ENCODE measurements at places on chromosomes 1 and 21.

GRCh38 chr1:184606786-184607185, 147.9 kb downstream of the EDEM3 start:
- no peak for DNase-seq

GRCh38 chr1:7374563-7375160, 396.4 kb upstream of the VAMP3 start:
- no peak for DNase-seq

DNA sequence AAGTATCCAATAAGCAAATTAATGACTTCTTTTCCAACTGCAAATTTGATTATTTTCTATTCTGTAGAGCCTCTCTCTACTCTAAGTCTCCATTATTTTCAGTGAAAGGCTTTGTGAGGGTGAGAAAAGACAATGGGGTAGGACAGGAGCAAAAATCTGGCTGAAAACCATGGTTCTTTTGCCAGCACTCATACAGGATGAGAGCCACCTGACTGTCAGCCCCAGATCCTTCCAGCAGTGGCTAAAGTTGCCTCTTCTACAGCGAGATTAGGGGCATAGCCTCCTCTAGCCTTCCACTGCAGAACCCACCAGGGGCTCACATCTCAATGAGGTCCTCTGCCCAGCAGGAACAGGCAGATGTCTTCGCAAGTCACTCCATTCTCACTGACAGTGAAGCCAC, 23.7 kb downstream of the NMNAT2 start:
- no peak for DNase-seq

DNA sequence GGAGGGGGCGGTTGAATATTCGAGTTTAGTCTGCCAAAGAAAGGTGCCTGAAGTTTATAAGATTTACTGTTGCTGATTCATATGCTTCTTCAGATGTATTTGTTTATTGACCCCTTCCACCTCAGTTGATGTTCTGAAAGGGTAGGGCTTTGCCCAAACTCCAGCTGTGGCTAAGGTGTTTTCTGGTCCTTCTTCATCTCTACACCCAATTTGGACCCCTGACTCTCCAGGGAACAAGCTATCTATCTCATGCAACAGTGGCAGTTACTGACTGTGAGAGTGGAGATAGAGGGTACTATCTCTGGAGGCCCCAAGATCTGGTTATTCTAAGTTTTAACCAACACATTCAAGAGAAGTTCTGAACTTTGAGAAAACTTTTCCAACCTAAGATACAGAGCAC, 12.6 kb upstream of the ALG14 start:
- no peak for DNase-seq

GRCh38 chr1:74637296-74637695, 36.3 kb downstream of the ERICH3 start:
- DNase-seq = no peak

DNA sequence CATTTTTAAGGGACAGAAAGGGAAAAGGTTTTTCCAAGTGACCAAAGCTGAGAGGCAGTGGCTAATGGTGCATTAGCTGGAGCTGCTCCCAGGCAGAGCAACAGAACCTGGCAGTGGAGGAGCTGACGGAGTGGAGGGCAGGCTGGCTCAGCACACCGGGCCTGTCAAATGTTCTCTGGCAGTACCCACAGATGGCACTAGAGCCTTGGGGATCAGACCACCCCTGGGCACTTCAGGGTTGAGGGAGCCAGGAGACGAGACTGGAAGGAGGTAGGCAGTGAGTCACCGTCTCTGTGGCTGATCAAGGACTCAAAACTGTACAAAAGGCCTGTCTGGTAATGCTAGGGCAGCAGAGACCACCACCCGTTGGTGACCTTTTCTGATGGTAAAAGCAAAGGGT, 121.7 kb upstream of the KIAA0040 start:
- DNase-seq = no peak

GRCh38 chr1:91821126-91821868, 64.7 kb downstream of the TGFBR3 start:
- DNase-seq = no peak

DNA sequence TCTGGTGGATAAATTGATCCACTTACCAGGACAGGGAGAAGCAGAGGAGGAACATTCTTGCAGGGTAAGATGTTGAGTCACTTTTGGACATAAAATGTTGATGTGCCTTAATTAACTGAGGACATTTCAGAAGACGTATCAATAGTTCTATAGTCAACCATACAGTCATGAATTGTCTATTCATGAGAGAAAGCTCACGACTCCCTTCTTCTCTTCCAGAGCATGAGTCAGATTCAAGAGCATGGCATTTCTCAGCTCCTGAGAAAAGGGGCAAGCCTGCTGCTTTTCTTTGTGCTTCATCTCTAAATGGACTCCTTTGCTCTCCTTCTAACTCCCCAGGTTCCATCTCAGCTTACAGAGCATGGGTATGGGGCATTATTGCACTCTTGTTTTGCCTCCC, 55.7 kb downstream of the ADGRL4 start:
- no peak for DNase-seq

- DNase-seq = no peak
These were observed 63.7 kb downstream of the MAP10 start for GRCh38 chr1:232868793-232869491.

GRCh38 chr1:227572752-227573151, 9.4 kb downstream of the ZNF678 start:
- DNase-seq = no peak

DNA sequence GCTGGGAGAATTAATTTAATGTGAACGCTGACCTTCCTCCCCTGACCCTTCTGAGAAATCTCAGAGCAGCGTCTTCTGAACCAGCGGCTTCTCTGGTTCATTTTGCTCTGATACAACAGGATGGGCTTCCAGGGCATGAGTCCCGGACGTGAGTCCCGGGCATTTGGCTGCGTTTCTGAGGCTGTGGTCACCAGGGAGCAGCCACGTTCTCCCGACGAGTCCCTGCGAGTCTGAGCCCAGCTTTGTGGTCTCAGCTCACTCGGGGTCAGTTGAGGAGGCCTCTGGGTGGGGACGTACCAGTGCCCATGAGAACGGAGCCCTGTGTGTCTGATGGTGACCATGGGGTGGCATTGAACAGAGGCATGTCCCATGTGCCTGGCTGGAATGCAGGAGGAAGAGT, 17.7 kb upstream of the OBSCN start:
- DNase-seq = no peak

DNA sequence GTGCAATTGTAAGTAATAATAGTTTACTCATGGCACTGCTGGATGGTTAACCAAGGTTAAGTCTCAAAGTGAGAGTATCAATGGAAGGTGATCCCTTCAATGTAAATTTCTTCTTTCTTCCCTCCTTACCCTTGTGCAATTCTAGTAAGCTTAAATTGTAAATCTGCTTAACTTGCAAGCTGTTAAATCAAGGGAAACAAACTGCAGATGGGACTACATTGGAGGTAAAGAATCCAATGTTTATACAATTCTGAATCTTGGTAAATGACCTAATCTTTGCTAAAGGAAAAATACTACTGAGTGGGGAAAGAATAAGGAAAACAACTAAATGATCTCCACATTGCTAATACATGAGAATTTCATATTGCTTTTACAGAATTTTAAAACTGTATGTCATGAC, 6.7 kb upstream of the CD55 start:
- no peak for DNase-seq

- DNase-seq = no peak
These were observed 177.2 kb downstream of the GRIK1 start for GRCh38 chr21:29762570-29763082.

DNA sequence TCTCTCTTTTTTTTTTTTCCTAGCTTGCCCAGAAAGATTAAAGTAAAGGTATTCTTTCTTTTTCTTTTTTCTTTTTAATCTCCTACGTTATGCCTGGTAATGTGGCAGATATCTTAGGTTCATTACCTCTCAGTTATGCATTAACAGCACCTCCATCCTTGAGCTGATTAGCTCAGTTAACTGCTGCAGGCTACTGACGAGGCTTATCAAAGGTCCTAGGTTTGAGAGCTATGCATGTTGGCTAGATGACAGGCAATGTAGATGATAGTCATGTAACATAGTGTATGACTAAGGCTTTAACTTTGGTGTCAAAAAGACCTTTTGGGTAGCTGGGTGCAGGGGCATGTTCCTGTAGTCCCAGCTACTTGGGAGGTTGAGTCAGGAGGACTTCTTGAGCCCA, 53.7 kb upstream of the CACYBP start:
- no peak for DNase-seq

GRCh38 chr1:18926315-18927081, 24.1 kb upstream of the ALDH4A1 start:
- DNase-seq = peak; percentile 76

- DNase-seq = no peak
These were observed 160.1 kb downstream of the SLC45A1 start for GRCh38 chr1:8477983-8478362.

DNA sequence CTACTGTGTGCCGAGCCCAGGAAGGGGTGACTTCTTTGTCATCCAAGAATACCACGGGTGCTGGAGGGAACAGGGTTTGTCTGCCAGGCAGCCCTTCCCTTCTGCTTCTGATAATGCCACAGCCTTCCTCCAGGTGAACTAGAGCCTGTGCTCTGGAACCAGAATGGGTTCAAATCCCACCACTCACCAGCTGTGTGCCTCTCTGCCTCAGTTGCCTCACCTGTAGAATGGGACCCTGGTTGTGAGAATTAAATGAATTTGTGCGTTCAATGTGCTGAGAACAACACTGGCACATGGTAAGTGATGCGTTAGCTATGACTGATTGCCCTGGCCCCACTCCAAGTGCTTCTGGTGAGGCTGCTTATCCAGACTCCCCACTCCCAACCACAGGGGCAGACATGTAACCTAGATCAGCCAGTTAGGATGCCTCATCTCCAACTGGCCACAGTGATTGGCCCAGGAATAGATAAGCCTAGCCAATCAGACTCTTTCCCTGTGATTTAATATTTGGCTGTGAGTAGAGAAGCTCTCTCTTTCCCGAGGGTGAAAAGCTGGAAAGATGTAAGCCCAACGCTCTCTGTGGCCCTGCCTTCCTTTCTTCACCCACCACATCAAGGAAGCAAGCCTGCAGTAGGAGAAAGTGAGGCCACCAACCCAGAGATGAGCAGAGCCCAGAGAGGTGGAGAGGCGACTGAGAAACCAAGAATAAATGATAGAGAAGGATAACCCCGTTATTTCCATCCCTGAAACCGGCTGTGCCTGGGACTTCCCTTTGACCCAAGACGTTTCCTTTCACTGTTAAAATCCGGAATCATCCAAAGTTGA, 20.8 kb upstream of the LAPTM5 start:
- peak; percentile 44 for DNase-seq

DNA sequence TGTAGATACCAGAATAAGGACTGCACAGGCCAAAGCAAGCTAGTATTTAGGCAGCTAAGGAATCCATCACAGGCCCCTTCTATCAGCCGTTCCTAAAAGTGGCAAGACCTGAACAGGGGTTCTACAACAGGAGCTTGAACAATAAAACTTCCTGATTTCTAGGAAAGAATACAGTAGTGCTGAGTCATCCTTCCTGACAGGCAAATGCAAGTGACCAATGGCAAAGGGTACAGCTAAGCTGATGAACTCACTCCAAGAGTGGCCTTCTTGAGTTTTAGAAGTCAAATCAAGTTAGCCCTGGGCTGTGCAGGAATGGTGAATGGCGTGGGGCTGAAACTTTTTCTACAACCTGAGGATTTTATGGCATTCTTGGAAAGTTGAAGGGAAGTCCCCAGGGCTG, 112.9 kb downstream of the GREM2 start:
- no peak for DNase-seq

DNA sequence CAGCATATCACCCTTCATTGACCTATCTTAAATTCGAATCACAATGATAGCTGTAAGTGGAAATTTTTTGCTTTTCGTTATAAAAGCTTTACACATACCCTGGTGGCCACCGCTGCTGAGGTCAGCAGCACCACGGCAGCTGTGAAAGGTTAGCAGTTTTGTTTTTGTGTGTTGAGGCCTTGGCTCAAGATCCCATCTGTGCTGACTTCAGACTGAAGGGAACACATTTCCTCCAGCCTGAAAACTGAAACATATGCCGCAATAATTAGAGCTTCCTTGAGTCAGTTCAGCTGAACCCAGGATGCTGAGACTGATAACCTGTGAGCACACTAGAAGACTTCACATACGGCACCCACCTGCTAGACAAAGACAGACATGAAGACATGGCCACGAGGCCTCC, 103.0 kb downstream of the SMYD3 start:
- DNase-seq = no peak

DNA sequence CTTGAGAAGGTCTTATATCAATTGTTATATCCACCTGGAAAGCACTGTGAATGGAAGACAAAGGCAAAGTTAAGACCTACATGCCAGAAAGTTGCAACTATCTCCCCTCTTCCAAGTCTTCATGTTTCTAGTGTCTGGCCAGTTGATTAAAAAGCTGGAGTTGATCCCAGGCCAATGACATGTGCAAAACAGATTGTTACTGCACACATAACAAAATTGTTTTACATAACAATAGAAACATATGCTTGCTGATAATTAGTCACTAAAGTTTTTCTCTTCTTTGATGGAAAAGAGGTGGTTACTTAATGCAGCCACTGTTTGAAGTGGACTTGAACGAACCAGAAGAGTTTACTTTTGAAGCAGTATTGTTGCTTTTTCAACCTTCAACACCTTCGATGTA, 158.2 kb downstream of the TGFBR3 start:
- no peak for DNase-seq

GRCh38 chr1:24855474-24855873, 74.6 kb downstream of the RUNX3 start:
- no peak for DNase-seq

GRCh38 chr1:7615138-7615537, 156.0 kb upstream of the VAMP3 start:
- no peak for DNase-seq

DNA sequence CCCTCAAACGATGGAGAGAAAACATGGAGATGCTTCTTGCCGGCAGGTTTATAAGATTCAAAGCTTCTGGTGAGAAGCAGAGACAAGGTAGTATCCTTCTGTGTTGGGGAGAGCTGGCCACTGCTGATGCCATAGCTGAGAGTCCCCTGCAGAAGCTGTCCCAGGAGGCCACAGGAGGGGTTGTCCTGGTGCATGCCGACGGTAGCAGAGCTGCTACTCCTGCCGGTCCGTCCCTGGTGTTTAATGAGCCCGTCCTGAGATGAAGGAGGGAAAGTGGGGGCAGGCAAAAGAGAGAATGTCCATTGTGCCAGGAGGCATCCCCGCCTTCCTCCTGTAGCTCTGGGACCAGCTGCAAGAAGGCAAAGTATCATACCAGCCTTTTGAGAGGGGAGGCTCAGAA, 10.4 kb upstream of the C2CD2 start:
- DNase-seq = no peak

DNA sequence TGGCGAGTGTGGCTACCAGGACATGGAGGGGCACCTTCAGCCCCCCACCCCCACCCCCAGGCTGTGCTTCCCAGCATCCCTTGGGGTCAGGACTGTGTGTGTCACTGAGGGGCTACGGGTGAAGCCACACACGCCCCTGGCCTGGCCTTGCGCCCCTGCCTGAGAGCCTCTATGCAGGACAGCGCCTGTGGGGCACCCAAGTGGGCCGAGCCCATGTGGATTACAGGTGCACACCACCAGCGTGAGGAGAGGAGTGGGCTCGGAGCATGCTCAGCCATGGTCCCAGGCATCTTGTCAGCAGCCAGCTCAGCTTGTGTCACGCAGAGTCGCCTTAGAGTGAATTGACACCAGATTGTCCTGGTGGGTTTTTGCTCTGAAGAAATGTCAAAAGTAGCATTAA, 27.9 kb downstream of the FAAP20 start:
- no peak for DNase-seq

Measured in stimulated activated CD8-positive, alpha-beta memory T cell treated with anti-CD3 and anti-CD28 coated beads, Interleukin-2, amount 100 ng/mL, for 48 hours (primary cell).